CD4-positive, alpha-beta T cell treated with Interleukin-2 at 100 ng/mL for 4 hours (primary cell): ENCODE measurements at places on chromosomes 1 and 21.
A peak's percentile ranks its signal among the peaks of the same experiment; 100 is the strongest.

DNA sequence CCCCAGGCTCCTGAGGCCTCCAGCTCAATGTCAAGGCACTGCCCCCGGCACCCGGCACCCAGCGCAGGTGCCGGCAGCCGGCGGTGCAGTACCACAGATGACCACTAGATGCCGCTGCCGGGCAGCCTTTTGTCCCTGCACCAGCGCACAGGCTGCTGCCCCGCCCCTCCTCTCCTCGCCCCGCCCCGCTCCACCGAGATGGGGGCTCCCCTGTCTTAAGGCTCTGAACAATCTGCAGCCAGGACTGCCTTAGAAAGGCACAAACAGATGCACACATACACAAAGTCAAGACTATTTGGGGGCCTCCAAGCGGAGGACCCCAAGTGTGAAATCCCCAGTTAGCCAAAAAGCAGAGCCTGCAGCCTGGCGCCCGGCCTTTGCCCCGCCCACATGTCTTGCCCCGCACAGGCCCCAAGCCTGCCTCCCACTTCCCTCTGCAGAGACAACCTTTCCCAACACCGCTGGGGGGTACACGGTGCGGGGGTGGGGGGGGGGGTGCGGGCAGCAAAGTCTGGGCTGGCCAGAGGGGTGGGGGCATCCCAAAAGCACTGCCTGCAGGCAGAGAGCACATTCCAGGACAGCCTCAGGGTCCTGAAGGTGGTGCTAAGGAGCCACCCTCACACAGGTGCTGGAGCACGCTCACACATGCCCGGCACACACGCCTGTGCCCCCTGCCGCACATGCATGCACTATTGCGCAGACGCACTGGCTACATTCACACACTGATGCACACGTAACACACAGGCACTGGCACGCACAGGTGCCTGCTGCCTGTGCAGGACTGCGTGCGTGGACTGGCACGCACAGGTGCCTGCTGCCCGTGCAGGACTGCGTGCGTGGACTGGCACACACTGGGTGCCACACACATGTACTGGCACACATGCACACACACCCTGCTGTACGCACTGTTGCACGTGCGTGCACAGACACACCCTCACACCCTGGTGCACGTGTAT is 37.1 kb downstream of the ARHGEF16 start:
- DNase-seq, result peak; percentile 80

- DNase-seq, result no peak
Measured at GRCh38 chr1:201127755-201128455, 921 bp upstream of the ASCL5 start.

GRCh38 chr21:45104560-45104959 is 30.2 kb downstream of the ADARB1 start:
- DNase-seq, result no peak

- DNase-seq, result no peak
Measured at GRCh38 chr1:61426254-61426653, 298.7 kb downstream of the TM2D1 start.

DNA sequence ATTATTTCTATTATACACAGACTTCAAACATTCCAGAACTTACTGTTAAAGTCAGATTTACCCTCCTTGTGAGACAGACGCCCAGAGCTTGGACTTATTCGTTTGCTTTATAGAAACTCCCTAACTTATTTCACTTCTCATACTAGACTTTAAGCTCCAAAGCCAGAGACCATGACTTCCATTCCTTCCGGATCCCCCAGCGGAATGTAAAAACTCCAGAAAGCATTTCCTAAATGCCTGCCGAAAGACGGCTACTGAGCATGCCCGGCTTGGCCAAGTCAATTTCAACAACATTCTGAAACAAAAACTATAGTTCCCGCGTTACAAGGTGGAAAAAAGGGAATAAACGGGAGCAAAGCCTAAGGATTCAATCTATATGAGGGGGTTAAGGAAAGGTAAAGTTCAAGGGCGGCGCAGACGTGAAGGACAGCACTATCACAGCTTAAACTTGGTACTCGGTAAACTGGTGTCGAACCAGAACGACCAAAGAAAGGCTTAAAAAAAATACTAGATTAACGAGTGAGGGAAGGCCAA is 1.1 kb downstream of the USP48 start:
- no peak for DNase-seq

DNA sequence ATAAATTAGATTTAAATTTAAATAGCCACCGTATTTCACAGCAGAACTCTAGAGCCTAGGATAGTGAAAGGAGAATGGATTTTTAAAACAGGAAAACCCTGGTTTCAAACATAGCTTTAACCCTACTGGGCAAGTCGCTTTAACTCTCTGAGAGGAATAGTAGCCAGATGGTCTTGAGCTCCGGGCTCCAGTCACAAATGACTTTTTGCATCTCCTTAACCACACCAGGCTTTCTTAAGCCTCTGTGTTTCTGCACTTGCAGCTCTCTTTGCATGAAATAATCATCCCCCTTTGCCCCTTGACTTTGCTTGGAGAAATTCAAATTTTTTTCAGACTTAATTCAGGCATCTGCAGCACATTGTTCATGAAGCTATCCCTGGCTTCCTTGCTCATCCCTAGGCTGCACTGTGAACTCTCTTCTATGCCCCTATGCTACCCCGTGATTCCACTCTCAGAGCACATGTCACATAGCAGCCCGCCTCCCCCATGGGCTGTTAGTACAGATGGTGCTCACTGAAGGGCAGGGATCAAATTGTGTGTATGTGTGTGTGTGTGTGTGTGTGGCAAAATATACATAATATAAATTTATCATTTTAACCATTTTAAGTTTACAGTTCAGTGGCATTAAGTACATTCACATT is 68.8 kb upstream of the DAB1 start:
- no peak for DNase-seq

GRCh38 chr1:17119076-17119772 is at the start of gene PADI2:
Gene PADI2, minus strand, starts transcription at chr1:17119451. Its CDS starts 80 bp downstream, at chr1:17119371.
- peak; percentile 27 for DNase-seq

GRCh38 chr1:89261926-89262515 is 10.6 kb downstream of the GBP5 start:
- no peak for DNase-seq

- DNase-seq, result no peak
Measured at GRCh38 chr1:65827346-65827745, 34.7 kb downstream of the PDE4B start.

DNA sequence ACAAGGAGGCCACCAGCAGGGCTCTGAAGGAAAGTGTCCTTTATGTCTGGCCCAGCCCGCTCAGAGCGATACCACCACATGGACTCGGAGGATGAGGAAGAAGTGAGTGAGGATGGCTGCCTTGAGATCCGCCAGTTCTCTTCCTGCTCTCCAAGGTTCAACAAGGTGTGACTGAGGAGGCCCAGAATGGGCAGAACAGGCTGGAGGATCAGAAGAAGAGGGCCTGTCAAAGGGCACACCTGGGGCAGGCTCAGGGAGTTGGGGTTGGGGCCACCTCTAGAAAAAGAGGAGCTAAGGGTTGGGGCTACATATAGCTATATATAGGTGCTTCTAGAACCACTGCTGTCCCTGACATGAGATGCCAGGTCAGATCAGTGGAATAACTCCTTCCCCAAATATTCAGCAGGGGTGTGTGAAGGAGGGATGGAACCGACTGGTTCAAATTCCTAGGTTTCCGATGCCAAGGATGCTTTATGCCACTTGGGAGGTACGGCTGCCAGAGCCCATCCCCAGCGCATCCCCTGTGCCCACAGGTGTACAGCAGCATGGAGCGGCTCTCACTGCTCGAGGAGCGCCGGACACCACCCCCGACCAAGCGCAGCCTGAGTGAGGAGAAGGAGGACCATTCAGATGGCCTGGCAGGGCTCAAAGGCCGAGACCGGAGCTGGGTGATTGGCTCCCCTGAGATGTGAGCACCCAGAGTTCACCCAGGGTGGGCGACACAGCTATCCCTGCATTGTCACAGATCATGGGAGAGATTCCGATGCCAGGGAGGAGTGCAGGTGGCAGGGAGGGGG is 102.2 kb downstream of the PIK3R3 start:
- DNase-seq, result no peak

DNA sequence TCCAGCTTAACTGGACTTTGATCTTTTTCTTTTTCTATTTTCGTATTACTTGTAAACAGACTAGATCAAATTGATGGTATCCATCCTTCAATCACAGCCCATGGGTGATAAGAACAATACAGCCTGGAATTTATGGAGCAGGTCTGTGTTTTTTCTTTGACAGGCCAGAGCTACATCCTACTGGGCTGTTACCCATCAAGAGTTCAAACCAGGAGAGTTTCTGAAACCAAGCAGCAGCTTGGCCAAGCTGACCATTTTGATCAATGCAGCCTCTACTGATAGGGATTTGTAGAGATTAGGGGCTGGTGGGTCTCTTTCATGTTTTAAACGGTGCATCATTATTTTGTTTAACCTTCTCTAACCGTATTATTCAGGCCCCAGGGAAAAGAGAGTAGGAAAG is 24.3 kb upstream of the CCDC190 start:
- DNase-seq, result no peak

GRCh38 chr1:166933633-166934032 is 41.7 kb downstream of the ILDR2 start:
- DNase-seq, result no peak

DNA sequence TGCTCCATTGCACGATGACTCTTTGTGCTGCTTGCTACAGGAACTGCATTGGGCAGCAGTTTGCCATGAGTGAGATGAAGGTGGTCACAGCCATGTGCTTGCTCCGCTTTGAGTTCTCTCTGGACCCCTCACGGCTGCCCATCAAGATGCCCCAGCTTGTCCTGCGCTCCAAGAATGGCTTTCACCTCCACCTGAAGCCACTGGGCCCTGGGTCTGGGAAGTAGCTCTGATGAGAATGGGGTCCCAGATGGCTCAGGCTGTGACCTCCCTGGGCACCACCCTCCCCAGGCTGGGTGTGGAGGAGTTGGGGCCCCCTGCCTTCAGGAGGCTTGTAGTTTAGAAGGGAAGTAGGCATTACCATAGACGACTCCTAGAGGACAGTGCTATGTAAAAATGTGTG is 19.7 kb downstream of the CYP4B1 start:
- DNase-seq, result no peak

DNA sequence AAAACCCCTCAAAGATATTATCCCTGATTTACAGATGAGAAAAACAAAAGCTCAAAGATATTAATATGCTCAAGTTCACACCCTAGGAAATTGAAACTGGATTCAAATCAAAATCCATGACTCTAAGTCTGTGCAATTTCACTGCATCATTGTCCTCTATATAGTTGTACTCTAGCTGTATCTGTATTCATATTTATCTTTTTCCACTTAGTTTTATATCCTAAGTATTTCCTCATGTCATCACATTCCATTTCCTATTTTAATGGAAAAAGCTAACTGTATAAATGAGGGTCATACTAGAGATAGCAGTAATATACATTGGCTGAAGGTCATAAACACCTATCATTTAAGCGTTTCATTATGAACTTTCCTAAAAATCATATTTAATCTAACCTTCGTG is 42.2 kb upstream of the RALGPS2 start:
- no peak for DNase-seq

DNA sequence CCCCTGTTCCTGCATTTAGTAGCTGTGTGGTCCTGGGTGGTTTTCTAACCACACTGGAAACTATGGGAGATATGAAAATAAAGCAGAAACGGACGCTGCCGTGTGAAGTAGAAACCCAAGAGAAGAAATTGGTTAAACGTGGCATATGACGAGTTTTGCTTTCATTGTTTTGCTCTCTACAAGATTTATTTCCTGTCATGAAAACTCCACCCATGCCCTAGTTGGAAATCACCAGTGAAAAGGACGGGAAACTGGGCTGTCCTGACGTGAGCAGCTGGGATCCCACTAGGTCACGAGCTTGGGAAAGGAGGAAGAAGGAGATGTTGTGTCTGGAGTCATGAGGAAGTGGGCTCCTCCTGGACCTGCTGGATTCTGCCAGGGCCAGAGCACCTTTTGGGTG is 120.8 kb upstream of the GADD45A start:
- DNase-seq, result no peak

DNA sequence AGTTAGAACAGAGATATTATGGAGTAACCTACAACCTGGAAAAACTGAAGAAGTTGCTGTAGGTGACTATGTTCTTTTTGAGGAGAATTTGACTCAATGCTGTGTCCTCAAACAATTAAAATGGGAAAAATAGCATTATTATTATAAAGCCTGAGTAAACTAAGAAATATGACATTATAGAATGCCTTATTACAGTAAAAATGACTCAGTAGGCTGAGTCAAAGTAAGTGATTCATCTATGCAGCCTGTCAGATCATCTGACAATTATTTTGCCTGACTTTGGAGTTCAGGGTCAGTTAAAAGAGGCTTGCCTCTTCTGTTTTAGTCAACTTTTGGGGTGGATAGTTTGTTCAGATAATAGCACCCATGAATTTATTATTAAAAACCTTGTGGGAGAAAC is 150.8 kb upstream of the PTGFR start:
- no peak for DNase-seq

DNA sequence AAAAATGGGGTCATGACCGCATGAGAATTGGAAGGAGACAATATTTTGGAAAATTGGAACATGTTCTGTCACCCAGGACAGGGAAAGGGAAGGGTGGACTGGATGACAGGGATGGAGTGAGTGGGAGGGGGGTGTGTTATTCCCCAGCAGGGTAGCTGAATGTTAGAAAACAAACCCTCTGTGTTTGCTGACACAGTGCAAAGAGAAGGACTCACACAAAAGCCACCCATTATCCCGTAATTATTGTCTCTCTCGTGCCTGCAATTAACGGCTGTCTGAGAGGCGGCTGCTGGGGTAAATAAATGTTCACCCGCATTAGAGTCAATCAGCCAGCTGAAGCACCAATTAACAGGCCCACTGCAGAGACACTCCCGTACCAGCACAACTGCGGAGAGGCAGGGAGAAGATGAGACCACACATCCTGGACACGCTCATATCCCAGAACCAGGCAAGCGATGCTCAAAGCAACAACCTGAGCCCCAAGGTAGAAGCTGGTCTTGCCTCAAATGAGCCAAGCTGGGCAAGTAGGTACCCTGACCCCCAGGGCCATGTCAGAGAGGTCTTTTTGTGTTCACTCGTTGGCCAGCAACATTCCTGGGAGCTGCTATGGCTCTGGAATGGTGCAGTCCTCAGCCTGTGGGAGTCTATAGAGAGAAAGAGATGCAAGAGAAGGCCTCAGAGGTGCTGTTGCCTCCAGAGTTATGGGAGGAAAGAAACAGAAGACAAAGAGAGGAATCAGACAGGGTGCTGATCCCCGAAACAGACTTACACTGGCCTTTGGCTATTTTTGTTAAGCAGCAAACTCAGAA is 19.4 kb downstream of the PLEKHA6 start:
- no peak for DNase-seq

GRCh38 chr1:236716160-236716559 is 29.9 kb downstream of the ACTN2 start:
- no peak for DNase-seq

GRCh38 chr1:57348921-57349320 is 74.9 kb downstream of the DAB1 start:
- no peak for DNase-seq
